ENCODE measurements at places on chromosomes 12 and 14.

- no peak for DNase-seq
Observed at GRCh38 chr12:89085421-89085820, 266.9 kb downstream of the DUSP6 start.

GRCh38 chr14:58166005-58166983, 14.3 kb upstream of the ARMH4 start:
- DNase-seq, result peak; percentile 87

GRCh38 chr12:103875666-103876065, 34.6 kb upstream of the NT5DC3 start:
- no peak for DNase-seq

- no peak for DNase-seq
Observed at GRCh38 chr12:85277900-85278597, 2.0 kb upstream of the ALX1 start.

DNA sequence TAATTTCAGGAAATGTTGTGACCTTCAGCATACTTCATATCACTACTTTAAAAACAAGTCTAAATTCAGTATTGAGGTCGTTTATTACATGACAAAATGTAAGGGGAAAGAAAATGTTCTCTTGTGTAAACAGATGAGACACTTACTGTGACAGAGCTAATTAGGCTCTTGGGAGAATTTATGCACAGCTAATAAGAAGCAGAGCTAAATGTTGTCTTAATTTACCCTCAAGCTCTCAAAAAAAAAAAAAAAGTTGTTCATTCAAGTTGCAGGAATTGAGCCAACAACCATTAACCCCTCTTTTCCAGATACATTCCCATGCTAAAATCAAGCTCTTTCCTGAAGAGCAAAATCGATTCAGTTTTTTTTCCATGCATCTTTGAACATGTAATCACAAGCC, 1419.4 kb downstream of the FSCB start:
- DNase-seq, result no peak

DNA sequence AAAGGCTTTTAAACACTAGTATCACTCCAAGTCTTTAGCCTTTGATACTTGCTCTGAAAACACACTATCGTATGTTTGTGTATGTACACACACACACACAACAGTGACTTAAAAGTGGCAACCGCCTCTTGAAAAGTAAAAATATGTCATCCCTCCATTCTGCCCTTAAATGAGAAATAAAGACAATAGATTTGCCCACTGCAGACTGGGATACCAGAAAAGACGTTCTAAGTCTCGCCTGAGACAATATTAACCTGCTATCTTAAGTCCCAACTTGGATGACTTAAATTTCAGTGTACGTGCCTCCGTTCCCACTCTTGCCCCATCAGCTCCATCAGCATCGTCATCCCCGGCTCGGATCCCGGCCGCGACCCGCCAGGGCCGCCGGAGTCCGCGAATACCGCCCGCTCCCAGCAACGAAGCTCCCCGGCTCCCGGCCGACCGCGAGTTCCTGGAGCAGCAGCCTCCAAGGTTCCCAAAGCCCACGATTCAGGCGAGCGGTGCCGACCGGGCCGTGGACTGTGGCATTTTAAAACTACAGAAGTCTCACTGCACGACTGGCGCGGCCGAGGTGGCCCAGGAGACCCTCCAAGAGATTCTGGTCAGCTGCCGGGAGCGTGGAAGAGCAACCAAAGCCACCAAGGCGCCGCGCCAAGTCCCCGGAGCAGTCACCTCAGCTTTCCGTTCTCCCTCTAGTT, 2.8 kb upstream of the ARID2 start:
- DNase-seq, result peak; percentile 26

- no peak for DNase-seq
Observed at GRCh38 chr14:36134038-36134437, 42.5 kb downstream of the PTCSC3 start.

- no peak for DNase-seq
Observed at GRCh38 chr14:102999227-102999895, 58.0 kb downstream of the CDC42BPB start.

DNA sequence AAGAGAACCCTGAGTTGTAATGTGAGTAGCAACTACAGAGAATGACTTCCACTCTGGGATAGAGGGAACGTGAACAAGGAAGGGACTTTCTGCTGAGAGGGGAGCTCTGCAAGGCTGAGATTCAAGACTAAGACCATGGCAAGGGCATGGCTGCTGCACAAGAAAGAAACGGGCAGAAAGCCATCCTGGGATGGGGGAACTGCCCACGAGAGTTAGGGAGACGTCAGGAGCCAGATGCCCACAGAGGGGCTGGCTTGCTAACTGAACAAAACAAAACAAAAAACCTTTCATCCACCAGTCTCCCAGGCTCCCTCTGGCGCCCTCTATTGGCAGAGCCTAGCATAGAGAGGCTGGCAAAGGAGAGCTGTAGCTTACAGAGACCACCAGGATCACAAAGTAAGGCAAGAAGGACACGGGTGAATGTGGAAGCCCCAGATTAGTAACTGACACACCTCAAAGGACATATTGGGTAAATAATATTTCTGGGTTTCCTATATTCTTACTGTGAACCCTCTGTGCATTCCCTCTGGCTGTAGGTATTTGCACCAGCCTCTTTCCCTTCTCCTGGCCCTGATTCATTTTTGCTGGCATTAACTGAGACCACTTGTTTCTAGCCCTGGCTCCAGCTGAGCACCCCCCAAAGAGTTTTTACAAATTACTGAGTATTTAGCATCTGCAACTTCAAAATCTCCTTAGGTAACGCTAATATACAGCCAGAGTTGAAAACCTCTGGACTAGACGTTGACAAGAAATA, 338.3 kb downstream of the EMP1 start:
- peak; percentile 73 for DNase-seq

- peak; percentile 82 for DNase-seq
Observed at GRCh38 chr12:56157201-56158028, 744 bp upstream of the MYL6 start.

- no peak for DNase-seq
Observed at GRCh38 chr12:93115198-93115601, 186.1 kb upstream of the EEA1 start.

GRCh38 chr12:3295646-3296408, 195.2 kb upstream of the PRMT8 start:
- no peak for DNase-seq

DNA sequence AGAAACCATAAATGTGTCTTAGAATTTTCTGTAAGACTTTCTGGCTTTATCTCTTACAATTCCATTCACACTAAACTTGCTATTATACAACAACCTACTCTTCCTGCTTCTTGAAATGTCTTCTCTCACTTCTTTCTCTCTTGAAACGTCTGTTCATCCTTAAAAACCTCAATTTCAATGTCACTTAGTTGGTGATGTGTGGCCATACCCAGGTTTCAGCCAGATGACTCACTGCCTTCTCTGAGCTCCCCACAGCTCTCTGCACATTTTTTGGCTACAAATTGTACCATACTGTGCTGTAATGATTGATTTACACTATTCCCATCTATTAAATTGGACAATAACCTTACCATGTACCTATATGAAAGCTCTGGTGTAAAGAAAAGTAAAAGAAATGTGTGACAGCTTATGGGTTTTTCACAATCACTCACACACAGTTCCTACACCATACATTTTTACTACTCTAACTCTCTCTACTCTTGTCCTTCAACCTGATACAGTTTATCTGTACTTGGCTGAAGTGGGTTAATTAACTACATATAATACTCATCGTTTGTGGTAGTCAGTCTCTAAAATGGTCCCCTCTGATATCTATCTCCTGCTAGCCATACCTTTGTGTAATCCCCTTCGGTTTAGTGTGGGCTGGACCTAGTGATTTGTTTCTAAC, 222.1 kb downstream of the NELL2 start:
- no peak for DNase-seq

GRCh38 chr14:61504901-61505300, 183.5 kb downstream of the PRKCH start:
- DNase-seq, result no peak

DNA sequence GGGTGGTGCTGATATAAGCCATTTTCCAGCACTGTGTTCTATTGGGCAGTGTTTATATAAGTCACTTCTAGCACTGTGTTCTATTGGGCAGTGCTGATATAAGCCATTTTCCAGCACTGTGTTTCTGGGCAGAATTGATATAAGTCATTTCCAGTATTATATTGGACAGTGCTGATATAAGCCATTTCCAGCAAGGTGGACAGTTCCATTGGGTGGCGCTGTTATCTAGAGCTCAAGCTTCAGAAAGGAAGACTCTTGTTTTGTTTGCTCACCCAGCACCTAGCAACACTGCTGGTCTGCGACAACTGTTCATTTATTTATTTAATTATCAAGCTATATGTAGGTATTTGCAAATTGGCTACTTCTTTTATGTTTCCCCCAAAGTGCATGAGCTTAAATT, 690.3 kb downstream of the AACS start:
- DNase-seq, result no peak

DNA sequence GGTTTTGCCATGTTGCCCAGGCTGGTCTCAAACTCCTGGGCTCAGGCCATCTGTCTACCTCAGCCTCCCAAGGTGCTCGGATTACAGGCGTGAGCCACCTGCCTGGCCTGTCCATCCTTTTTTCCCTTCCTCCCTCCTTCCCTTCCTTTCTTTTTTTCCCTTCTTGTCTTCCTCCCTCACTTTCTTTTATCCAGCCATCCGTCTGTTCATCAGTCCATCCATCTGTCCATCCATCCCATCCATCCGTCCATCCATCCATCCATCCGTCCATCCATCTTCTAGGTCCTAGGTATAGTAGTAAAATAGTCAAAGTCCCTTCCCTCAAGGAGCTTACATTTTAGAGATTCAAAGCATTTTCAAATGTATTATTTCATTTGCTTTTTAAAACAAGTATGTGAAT, 56.8 kb downstream of the CRADD start:
- DNase-seq, result no peak

- DNase-seq, result no peak
Observed at GRCh38 chr12:26817183-26817591, 15.8 kb downstream of the ITPR2 start.

- no peak for DNase-seq
Observed at GRCh38 chr12:41527062-41527461, 338.9 kb downstream of the PDZRN4 start.

- peak; percentile 80 for DNase-seq
Observed at GRCh38 chr12:12899530-12900380, 8.4 kb downstream of the GPRC5A start.

DNA sequence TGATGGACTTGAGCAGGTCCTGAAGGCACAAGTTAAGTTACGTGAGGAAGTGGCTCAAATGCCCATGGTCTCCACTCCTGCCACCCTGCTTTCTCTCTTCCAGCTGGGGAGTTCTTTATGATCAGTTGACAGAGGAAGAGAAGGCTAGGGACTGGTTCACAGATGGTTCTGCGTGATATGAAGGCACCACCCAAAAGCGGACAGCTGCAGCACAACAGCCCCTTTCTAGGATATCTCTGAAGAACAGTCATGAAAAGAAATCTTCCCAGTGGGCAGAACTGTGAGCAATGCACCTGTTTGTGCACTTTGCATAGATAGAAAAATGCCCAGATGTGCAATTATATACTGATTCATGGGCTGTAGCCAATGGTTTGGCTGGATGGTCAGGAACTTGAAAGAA, 162.4 kb upstream of the FSCB start:
- DNase-seq, result no peak

GRCh38 chr12:98073610-98074009, 441.8 kb upstream of the TMPO start:
- DNase-seq, result no peak

DNA sequence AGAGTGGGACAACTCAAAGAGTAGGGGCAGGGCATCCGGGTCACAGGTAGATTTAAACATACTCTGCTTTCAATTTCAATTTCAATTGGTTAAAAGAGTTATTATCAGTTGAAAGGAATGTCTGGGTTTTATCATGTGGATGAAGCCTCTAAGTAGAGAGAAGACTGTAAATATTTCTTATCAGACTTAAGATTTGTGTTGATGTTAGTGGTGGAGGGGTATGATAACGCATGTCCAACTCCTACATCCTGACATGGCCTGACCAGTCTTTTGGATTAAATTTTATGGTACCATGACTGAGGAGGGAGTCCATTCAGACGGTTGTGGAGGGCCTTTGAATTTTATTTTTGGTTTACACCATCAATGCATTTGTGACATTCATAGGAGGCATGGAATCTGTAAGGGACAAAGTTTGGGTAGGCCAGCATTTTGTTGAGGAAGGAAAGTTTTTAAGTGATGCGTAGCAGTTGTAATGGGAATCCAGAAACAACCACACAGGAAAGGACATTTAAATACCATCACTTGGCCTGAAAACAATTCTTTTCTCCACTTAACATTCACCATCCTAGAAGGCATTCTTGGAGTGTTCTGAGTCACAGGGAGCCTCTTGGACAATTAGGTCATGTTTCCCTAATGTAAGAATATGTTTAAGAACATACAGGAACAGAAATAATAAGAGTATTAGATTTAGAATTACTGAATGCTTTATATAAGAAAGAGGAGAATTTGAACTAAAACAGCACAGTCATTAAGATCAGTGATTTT, 371.9 kb downstream of the ATP23 start:
- peak; percentile 26 for DNase-seq

DNA sequence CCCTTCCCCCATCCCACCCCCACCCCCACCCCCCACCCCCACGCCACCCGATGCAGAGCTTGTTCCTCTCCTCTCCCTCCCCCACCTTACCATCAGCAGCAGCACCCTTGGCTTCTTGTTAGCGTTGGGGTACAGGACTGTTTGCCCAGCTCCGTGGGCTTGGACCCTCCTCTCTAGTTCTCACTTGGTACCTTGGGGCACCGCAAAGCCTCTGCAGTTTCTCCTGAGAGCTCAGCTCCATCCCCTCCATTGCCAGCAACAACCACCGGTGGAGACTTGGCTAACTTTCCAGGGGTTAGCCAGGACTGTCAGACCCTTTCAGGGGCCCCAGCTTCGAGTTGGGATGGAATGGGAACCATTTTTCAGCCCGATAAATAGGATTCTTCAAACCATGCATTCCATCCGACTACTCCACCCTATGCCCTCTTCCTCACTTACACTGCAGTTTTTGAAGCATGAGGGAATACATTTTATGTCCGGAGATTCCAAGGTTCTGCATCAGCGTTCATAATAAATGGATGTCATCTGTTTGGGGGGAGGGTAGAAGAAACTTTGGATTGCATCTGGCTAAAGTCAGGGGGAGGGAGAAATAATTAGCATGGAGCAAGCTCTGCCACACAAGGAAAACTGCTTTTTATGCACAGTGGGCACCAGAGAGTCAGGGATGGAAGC, 1.1 kb downstream of the SCN8A start:
- DNase-seq, result peak; percentile 14

- DNase-seq, result peak; percentile 27
Observed at GRCh38 chr12:71014180-71014785, 93.7 kb upstream of the PTPRR start.

GRCh38 chr12:5705791-5706190, 239.3 kb downstream of the ANO2 start:
- no peak for DNase-seq
